ENCODE measurements at places on chromosomes 16 and 17. TPM values are rescaled to one million over a fixed set of nuclear protein-coding genes. Genes with fewer than 3 reads are reported as not detected.
A peak's percentile ranks its signal among the peaks of the same experiment; 100 is the strongest.

DNA sequence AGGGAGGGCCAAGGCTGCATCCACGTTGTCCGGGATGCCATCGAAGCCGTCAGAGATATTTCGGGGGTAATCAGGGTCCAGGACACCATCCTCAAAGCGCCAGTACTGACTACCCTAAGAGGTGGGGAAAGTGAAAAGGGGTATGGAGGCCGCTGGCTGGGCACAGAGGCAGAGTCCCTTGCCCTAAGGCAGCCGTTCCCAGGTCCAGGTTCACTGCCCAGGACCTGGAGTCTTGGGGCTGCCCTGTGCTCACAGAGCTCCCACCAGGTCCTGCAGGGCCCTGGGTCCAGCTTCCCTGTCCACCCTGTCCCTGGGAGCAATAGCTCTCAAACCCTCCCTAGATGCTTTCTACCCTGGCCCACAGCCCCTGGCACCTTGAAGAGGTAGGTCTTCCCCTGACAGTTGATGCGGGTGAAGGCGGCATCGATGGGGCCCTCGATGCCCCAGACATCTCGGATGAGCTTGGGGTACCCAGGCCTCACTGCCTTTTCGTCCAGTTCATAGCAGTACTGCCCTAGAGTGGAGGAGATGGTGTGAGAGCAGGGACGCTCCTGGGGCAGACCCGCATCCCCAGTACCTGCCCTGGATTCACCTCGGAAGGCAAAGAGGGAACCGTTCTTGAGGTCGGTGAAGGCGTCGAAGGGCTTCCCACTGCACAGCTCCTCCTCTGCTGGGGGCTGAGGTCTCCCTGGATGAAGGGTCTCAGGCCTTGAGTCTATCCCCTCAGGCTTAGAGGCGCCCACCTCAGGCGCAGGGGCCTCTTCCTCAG lies 1.0 kb downstream of the VTN start:
- DNase-seq = no peak

The MT3 gene
- not detected for total RNA-seq

The SMIM5 gene
- total RNA-seq = 4.1 TPM

DNA sequence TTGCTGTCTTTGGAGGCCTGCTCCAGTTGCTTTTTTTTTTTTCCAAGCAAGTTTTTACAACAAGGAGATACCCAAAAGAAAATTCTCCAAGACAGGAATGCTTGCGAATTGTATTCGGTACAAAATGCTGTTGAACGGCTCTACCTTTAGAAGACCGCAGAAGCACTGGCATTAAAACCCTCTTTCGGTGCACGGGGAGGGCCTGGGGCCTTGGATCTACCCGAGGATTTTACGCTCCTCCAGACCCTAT lies 1.3 kb upstream of the HELZ start:
- no peak for DNase-seq

DNA sequence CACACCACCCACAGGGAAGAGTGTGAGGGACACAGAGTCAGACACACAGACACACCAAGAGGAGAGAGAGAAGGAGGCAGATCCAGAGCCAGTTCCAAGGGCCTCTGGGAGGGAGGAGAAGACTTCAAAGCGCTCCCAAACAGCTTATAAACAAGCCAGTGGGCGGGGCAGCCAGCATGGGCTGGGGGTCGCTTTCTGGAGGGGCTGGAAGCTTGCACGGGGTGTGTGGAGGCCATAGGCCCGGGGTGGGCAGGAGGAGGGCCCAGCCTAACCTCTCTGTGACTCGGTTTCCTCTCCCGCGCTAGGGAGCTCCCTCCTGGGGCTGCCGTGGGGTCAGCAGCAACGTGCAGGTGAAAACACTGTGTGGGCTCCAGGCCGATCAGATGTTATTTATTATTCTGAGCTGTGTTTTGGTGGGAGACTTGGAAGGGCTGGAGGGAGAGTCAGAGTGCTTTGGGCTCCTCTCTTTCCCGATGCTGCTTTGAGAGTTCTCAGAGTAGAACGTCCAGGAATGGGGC lies 2.5 kb upstream of the WFIKKN2 start:
- DNase-seq = no peak

DNA sequence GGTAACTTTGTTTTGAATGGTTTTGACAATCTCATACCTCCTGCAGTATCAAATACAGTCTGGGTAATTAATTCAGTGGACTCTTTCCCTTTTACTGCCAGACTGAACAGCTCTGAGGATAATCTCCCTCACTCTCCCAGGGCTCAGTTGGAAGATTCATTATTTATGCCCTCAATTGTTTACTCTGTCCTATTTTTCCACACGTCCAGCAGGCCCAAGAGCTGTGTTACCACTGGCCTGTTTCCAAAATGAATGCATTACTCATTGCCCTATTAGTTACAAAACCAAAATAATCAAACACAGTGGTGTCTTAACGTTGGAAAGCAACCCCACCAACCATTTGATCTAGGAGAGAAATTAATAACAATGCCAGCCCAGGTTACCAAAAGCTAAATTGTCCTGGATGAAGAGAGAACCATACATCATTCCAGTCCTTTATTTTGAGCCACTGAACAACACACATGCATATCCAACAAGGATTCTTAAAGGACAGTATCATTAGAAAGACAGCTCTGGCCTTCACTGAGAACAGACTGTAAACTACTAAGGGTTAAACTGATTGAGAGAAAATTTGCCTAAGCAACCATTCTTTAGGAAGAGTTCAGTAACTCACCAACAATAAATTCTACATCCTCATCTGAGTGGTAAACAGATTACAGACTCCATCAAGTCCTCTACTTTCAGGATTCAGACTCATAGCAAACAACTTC lies 34.5 kb downstream of the FAM222B start:
- DNase-seq = peak; percentile 38

The CHST5 gene
- total RNA-seq = not detected

The ST6GALNAC2 gene
- total RNA-seq = 1.4 TPM

The RNF43 gene
- 10.1 TPM for total RNA-seq

GRCh38 chr17:50330151-50330775 lies 15.7 kb upstream of the XYLT2 start:
- no peak for DNase-seq

DNA sequence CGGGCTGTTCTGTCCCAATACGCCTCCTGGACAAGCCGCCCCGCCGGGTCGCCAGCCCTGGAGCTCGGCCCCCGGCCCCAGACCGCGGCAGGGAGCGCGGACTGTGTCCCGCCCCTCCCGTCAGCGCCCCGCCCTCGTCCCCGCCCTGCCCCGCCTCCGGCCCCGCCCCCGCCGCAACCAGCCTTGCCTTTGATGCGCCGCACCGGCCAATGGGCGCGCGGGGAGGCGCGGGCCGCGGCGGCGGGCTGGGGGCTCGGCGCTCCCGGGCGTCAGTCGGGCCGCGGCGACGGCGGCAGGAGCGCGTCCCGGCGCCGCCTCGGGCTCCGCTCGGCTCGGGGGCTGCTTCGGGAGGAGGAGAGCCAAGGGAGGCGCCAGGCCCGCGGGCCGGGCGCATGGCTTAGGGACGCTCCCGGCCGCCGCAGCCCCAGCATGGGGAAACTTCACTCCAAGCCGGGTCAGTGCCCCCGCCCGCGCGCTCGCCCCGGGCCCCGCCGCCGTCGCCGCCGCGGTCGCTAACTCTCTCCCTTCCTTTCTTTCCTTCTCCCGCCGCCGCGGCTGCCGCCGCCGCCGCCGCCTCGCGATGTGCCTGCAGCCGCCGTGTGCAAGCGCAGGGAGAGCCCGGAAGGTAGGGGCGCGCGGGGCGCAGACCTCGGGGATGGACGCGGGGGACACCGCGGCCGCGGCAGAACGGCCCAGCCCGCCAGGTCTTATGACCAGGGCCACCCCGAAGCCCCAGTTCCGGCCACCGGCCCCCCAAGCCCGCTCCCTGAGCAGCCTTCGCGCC lies at the start of gene NKD1:
Gene NKD1 (plus strand): TSS at position 272 of the 784 bp plus-strand sequence. CDS start 158 bp downstream, at position 430.
- peak; percentile 90 for DNase-seq

DNA sequence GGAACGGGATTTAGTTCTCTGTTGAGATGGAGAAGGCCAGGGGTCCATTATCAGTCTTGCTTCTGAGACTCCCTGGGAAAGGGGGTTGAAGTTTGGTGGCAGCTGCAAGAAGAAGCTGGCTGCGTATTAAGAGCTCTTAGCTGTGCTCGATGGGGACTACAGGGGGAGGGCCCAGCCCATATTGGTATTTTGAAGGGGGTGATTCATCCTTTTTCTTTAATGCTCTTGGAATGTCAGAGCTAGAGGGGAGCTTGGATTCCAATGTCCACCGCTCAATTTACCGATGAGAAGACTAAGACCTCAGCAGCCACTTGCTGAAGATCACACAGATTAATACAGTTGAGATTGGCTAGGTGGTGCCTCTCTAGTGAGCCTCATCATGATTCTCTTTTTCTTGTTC lies 5.0 kb downstream of the NOG start:
- DNase-seq = no peak

DNA sequence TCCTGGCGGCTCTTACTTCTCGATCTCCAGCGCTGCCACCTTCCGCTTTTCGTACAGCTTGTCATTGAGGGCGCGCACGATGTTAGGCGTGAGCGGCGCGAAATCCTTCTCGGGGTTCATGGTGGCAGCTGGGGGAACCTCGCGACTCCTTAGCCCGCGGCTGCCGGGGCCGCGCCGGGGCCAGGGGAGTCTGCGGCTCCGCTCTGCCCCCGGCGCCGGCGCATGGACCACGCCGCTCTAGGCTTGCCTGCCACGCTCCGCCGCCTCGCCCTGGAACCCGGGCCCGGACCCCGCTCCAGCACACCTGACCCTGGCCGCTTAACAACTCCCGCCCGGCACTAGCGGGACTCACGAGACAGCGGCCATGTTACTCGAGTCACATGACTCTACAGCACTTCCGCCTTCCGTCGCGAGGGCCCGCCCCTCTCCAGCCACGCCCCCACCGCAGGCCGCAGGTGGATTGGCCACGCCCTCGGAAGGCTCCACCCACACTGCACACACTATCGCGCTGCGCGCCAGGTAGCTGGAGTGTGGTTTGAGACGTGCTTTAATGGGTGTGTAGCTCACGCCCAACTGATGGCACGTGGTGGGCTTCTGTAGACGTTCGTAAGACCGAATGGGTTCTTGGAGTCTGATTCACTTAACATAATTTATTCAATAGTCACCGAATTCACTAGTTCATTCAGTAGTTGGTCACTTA lies at the start of gene VAC14:
Gene VAC14 (minus strand): TSS at position 378 of the 700 bp plus-strand sequence. CDS start 258 bp downstream, at position 120.
- DNase-seq = peak; percentile 96

The ATP2A1 gene
- 0.72 TPM for total RNA-seq

The CWC25 gene
- 11.0 TPM for total RNA-seq

- no peak for DNase-seq
Observed at GRCh38 chr17:54807331-54807730, 93.3 kb upstream of the TOM1L1 start.

The SLC52A1 gene
- 0.13 TPM for total RNA-seq

DNA sequence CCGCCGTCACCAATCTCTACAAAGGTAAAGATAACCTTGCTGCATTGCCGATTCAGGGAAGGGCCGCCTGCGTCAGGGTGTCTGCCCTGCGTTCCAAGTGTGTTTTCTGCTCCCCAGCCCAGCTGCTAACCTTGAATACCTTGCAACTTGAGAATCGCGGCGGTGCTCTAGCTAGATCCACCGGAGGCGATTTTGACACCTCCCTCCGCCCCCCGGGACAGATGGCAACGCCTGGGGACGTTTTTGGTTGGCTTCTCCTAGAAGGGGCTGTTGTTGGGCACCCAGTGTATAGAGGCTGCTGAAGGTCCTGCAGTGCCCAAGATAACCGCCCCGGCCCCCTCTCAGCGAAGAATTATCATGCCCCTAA lies 1.5 kb downstream of the HAPSTR1 start:
- peak; percentile 39 for DNase-seq

- DNase-seq = no peak
Observed at GRCh38 chr16:81527477-81528178, 83.0 kb downstream of the CMIP start.

The HSPB9 gene
- not detected for total RNA-seq

GRCh38 chr17:81429821-81430551 lies 34.7 kb downstream of the BAHCC1 start:
- peak; percentile 66 for DNase-seq

The TAF1C gene
- total RNA-seq = 30.2 TPM

The RDM1 gene
- total RNA-seq = 0.87 TPM

The CDH11 gene
- 289 TPM for total RNA-seq

The TUBB3 gene
- 50.0 TPM for total RNA-seq

DNA sequence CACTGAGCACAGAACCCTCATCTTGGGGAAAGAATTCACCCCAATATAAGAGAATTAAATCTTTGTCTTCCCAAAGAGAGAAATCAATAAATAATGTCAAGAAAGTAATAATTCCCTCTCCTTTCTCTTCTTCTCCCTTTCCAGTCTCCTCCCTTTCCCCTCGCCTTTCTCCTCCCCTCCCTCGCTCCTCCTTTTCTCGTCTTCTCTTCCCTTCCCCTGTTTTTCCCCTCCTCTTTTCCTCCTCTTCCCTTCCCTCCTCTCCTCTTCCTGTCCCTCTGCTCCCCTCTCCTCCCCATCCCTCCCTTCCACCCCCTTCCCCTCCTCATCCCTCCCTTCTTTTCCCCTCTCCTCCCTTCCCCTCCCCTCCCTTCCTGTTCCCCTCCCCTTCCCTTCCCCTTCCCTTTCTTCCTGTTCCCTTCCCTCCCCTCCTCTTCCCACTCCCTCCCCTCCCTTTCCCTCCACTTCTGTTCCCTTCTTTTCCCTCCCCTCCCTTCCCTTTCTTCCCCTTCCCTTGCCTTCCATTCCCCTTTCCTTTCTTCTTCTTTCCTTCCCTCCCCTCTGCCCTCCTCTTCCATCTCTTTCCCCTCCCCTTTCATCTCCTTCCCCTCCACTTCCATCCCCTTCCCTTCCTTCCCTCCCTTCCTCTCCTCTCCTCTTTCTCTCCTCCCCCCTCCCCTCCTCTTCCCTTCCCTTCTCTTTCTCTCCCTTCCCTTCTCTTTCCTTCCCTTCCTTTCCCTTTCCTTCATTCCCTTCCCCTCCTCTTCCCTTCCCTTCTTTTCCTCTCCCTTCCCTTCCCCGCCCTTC lies 363.6 kb downstream of the SHISA9 start:
- no peak for DNase-seq

- DNase-seq = no peak
Observed at GRCh38 chr17:1533661-1534325, 17.4 kb upstream of the INPP5K start.

The KRT28 gene
- not detected for total RNA-seq

- peak; percentile 92 for DNase-seq
Observed at GRCh38 chr16:1378804-1379303, 27.1 kb downstream of the GNPTG start.

DNA sequence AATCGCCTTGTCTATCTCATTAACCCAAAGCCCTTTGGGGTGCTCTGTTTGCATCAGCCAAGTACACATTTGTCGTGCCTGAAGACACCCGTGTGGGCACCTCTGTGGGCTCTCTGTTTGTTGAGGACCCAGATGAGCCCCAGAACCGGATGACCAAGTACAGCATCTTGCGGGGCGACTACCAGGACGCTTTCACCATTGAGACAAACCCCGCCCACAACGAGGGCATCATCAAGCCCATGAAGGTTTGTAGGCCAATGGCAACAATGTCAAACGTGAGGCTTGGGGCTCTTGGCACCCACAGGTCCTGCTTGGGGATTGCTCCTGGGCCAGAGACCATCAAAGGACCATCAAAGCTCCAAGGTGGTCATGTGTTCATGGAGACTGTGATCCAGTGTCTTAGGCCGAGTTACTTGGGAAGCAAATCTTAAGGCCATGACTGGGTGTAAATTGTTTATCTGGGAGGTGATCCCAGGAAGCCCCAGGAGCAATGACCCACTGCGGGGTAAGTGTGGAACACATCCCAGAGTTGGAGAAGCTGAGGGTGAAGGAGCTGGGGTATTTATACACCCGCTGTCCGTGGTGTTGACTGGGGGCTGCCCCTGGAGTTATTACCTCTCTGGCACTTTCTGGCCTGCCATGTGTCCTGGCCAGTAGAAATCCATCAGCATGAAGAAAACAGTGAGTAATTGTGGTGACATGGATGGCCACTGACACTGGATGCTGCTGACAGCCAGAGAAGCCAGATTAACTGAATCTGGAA lies 24.0 kb downstream of the CDH5 start:
- DNase-seq = no peak
